Cortex of kidney (tissue), 1 donor: ENCODE measurements at places on chromosomes 7 and 10.

- no peak for DNase-seq
Observed at GRCh38 chr7:158353606-158354570, 233.7 kb downstream of the PTPRN2 start.

GRCh38 chr10:7563770-7564169 is 103.0 kb downstream of the ITIH5 start:
- no peak for DNase-seq

DNA sequence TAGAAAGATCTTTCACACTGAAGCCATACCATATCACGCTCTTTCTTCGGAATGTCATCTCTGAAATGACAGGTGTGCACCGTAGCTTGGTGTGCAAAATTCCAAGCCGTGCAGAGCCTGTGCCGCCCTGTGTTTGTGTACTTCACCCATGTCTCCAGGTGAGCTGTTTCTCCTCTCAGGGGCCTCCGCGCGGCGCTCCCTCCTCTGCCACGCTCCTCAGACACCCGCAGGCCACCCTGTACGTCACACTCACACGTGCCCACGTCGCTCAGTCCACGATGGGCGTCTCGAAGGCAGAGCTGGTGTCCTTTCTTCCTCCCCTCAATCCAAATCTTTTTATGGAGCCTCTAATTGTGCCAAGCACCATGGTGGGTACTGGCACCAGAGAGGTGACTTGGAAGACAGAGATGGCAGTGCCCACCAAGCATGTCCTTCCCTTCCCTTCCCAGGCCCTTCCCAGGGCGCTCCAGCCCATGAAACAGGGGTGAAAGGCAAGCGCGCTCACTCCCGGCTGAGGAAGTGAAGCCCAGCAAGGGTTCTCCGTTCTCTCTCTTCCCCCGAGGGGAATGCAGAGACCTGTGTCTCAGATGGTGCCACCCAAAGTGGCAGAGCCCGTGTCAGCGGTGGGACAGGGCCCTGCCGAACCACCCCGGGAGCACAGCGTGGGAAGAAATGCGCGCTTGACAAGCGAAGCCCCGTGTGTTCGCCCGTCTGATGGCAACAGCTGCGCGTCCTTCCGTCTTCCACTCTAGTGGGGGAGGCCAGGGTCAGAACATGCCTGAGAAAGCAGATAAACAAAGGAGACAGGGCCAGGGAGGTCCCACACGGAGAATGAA is 292.5 kb upstream of the SHH start:
- DNase-seq = no peak

GRCh38 chr7:47763063-47763974 is 181.4 kb upstream of the TNS3 start:
- DNase-seq = no peak

DNA sequence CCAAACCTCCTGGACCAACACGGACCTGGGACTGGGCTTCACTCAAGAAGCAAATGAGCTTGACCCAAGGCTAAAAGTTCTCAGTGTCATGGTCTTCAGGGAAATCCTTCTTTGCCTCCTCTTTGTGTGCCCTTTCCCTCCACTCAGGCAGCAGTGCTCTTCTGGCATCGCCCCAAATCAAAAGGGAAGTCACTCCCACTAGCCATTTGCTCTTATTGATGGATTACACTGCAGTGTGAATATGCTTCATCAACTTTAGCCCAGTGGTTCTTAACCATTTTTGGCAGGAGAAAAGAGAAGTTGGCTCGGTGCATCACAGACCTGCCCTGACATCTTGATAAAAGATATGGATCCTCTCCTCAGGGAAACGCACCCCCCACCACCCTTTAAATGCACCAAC is 19.2 kb upstream of the IKZF1 start:
- DNase-seq = no peak

GRCh38 chr7:126608339-126608776 is 644.4 kb downstream of the GRM8 start:
- DNase-seq = no peak

- DNase-seq = no peak
Observed at GRCh38 chr7:32494946-32495297, 367 bp upstream of the AVL9 start.

DNA sequence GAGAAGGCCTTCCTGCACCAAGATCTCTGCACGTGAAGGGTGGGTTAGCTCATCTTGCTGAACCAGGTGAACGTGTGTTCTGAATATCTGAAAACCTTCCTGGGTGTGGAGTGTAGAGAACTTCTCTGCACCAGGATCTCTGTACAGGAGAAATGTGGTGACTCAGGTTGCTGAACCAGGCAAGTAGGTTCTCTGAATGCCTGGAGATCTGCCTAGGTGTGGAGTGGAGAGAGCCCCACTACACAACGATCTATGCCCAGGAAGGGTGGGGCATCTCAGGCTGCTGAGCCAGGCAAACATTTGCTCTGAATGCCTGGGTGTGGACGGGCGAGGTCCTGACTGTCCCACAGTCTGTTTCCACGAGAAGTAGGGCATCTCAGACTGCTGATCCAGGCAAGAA is 1002.3 kb upstream of the KCND2 start:
- DNase-seq = no peak

- DNase-seq = no peak
Observed at GRCh38 chr10:118840071-118840775, 85.5 kb upstream of the CACUL1 start.

DNA sequence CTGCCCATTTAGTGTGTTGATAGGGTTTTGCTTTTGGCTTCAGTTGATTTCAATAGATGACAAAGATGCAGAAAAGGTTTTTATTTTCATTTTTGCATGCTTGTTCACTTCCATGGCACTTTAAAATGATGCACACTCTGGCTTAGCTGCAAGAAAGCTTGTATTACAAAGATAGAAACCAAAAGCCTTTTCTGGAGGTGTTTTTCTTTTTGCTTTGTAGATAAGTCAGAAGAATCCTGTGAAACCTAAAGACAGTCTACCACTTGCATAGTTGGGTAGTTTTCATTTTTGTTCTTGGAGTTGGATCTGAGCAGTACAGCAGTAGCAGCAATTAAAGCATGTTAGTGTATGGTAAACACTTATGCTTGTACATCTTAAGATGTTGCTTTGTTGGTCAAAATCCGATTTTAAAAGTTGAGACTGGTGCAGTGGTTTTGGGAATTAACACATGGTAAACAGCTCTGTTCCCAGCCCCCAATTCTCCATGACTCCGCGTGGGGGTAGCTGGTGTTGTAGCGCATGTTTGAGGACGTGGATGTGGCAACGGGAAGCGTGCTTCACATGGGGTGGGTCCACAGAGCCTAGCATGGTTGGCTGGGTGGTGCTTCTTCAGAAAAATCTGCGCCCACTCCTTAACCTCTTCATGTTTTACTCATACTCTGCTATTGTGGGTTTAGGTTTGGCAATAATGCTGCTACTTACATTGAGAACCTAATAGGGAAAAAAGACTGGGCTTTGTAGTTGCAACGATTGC is 19.8 kb downstream of the CCNY start:
- no peak for DNase-seq

DNA sequence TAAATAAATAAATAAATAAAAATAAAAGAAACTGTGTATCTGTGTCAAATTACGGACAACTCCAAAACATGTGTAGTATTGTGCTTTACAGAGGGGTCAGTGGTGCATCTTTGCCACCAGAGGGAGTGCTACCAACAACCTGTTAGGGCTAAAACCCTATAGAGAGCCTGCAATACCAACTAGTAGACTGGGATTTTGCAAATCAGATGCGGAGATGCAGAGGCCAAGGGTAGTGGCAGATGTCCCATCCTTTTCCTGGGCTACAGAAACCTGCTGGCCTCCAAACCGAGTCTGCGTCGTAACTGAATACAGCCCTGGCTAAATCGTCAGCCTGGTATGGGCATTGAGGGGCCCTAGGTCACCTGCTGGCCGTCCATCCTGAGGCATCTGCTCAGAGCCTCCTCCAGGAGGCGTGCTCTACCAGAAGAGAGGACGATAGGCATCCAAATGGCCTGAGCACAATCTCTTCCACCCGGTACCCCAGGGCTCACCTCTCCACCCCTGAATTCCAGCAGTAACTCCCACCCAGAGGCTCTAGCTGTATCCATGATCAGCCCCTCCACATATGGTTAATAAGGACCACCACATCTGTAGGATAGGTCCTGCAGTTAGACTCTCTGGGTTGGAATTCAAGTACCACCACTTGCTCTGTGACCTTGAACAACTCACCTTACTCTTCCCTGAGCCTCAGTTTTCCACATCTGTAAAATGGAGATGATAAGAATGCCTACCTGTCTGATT is 6.2 kb upstream of the RRP12 start:
- DNase-seq = no peak

- DNase-seq = no peak
Observed at GRCh38 chr10:132520177-132520811, 17.3 kb upstream of the INPP5A start.

GRCh38 chr7:157507987-157508386 is 171.2 kb downstream of the DNAJB6 start:
- DNase-seq = no peak

DNA sequence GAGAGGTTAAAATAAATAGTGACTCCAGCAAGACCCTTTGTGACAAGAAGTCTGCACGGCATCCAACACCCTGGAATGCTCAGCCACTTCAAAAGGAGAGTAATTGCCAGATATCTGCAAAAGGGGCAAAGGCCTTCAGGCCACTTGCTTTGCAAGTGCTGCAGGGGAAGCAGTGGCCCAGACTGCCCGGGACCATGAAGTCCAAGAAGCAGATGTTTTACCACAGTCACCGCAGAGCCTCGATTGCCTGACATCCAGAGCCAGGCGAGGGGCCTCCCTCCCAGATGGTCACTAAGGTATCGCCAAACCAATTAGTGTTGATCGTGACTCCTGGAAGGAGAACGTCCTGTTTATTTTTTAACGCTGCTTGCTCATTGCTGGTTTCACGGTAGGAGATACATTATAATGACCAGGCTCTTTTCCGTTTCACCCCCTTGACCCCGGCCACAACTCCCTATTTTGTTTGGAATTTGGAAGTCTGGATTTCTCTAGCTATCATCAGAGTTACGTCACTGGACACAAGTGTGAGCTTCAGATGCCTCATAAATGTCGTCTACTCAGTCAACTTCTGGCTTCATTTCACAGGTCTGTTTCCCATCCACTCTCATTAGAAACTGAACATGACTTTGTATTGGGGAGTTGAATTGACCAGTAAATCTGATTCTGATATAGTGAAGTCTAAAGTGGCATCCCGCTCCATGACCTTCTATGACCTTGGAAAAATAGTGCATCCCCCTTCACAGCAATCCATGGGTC is 276.2 kb downstream of the WDR11 start:
- DNase-seq = no peak

DNA sequence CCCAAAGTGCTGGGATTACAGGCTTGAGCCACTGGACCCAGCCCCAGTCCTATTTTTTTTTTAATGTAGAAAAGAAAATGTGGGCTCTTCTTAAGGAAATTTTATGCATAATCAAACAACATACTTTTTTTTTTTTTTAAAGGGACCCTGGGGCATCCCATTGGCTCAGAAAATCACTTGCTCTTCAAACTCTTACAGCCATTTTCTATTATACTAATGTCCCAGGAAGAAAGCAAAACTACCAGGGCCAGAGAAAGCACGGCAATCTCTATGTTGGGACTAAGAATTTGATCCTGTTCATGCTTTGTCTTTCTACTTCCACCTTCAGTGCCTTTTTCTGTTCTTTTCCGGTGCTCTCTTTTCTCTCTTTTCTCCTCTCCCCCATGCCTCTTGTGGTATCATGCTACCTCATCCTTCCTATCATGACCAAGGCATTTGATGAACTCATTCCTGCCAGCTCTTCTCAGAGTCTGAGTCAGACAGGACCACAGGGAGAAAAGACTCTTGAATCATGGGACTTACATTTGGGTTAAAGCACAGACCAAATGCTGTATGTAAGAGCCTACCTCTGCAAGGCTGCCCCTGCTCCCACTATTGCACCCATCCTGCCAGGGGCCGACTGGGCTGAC is 76.4 kb upstream of the CCNY start:
- no peak for DNase-seq

DNA sequence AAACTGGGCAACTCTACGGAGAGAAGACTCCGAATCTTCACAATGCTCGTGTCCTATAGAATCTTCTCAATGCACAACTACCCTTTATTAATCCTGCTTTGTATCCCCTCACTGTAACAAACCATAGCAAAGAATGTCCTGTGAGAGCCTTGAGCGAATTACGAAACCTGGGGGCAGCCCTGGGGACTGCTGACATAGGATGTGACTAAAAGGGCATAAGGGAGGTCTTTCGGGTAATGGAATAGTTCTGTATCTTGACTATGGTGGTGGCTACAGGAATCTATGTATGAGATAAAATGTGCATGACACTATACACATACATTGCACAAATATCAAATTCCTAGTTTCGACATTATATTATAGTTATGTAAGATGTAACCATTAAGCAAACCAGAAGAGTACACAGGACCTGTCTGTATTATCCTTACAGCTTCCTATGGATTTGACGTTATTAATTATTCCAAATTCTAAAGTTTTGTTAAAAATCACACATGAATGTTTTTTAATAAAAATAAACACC is 162.5 kb upstream of the KCTD7 start:
- no peak for DNase-seq

- no peak for DNase-seq
Observed at GRCh38 chr7:86326847-86327246, 316.9 kb upstream of the GRM3 start.

DNA sequence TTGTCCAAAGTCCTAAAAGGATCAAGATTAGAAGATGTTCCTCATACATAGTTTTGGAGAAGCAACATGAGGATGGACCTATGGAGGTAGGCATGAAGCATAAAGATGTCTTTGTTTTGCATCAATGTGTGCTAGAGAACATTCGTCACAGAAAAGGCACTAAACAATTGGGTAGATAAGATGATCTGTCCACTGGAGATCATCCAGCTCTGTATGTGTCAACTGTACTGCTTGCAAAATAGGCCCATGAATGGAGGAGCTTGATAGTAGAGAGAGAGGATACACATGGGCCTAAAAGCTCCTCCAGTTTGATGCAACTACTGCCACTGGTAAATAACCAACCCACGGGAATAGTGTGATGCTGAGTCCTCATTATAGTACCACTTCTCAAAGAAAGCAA is 286.4 kb upstream of the HGF start:
- no peak for DNase-seq

DNA sequence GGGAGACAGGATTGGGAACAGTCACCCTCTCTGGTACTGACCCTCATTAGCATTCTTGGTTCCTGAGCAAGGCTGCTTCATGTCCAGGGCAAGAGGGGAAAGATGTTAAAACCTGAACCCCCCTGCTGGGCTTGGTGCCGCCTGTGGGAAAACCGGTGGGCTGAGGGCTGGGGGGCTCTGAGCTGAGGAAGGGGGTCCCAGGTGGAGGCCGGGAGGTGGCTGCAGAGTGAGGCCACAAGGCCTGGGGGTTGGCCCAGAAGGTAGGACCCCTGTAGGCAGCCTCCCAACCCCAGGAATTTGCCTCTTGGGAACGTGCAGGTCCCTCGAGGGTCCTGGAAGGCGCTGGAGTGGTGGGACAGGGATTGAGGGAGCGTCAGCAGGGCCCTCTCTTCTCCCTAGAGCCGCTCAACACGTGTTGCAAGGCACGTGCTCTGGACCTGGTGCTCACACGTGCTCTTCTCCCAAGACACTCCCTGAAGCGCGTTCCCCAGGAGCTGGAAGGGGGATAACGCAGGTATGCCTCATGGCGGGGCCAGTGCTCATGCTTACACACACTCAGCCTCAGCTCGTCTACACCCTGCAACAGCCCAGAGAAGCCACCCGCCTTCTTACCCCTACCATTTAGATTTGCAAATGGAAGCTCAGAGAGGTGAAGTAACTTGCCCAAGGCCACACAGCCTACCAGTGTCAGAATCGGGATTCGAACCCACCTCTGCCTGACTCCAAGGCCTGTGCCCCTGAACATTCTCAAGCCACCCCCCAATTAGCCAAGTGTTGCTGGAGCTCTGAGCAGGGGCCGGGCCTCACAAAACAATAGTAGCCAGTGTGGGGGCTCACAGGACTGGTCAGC is 64.4 kb downstream of the LHPP start:
- no peak for DNase-seq

GRCh38 chr10:86520871-86521677 is 518 bp downstream of the WAPL start:
- no peak for DNase-seq
